ENCODE measurements at places on chromosomes 3 and 15. TPM values are rescaled to one million over a fixed set of nuclear protein-coding genes. Genes with fewer than 3 reads are reported as not detected.

LINGO1 gene
- polyA plus RNA-seq: 0.80 TPM

CCK gene
- polyA plus RNA-seq: 0.23 TPM

NR2E3 gene
- polyA plus RNA-seq: 0.59 TPM

XRN1 gene
- 6.4 TPM for polyA plus RNA-seq

AMT gene
- 31.4 TPM for polyA plus RNA-seq

DNA sequence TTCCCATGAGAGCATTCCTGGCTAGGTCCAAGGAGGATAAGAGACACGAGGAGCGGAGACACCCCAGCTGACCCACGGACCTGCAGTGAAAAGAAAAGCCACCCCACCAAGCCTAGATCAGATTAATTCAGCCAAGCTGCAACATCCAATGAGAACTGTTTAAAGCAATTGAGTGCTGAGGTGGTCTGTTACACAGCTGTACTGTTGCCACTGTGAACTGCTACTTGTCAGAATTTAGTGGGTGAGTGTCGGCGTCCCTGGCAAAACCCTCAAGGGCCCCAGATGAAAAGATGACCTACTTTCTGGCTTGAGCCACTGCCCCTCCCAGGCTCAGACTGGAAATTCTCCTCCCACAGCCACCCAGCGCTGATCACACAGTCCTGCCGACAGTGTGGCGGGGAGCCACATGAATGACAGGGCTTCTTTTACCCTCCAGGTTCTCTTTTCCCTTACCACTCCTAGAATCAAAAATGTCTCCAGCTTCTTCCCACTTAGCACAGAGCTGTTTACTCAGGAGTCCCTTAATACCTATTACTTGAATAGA lies 26.4 kb upstream of the KBTBD12 start:
- H3K4me1 ChIP-seq: no peaks in the 10 kb centered on the region
- DNase-seq: peak; percentile 64
- H3K36me3 ChIP-seq: no peaks in the 10 kb centered on the region
- H3K27ac ChIP-seq: no peak overlapping the region
- no peak overlapping the region for H3K4me3 ChIP-seq

- peaks cover 4% of the 10 kb centered on the region for H3K4me1 ChIP-seq
- H3K4me3 ChIP-seq: peak within 1 kb of the TSS; percentile 47
- H3K27me3 ChIP-seq: no peaks in the 10 kb centered on the region
- no peak within 1 kb of the TSS for H3K27ac ChIP-seq
These were observed at the start of gene ROBO2 for GRCh38 chr3:77039606-77040171. TSS of gene ROBO2 (plus strand) at chr3:77040099. CDS start at chr3:77040786, 687 bp downstream.

GRCh38 chr3:37892927-37893600 lies 31.4 kb downstream of the CTDSPL start:
- DNase-seq: no peak
- no peak overlapping the region for H3K4me3 ChIP-seq
- no peaks in the 10 kb centered on the region for H3K36me3 ChIP-seq

- DNase-seq: no peak
- H3K36me3 ChIP-seq: no peaks in the 10 kb centered on the region
- no peaks in the 10 kb centered on the region for H3K27me3 ChIP-seq
- no peak overlapping the region for H3K4me3 ChIP-seq
These were observed 727.8 kb downstream of the NLGN1 start for GRCh38 chr3:174125267-174125824.

- H3K36me3 ChIP-seq: no peaks in the 10 kb centered on the region
- no peak overlapping the region for H3K27ac ChIP-seq
- H3K4me3 ChIP-seq: no peak overlapping the region
- no peaks in the 10 kb centered on the region for H3K4me1 ChIP-seq
These were observed 52.1 kb downstream of the BSN start for GRCh38 chr3:49606427-49606826.

GRCh38 chr15:34070003-34070402 lies 31.0 kb upstream of the AVEN start:
- no peaks in the 10 kb centered on the region for H3K4me1 ChIP-seq
- DNase-seq: no peak
- H3K27me3 ChIP-seq: no peaks in the 10 kb centered on the region
- no peaks in the 10 kb centered on the region for H3K36me3 ChIP-seq
- H3K4me3 ChIP-seq: no peak overlapping the region
- no peak overlapping the region for H3K27ac ChIP-seq

DNA sequence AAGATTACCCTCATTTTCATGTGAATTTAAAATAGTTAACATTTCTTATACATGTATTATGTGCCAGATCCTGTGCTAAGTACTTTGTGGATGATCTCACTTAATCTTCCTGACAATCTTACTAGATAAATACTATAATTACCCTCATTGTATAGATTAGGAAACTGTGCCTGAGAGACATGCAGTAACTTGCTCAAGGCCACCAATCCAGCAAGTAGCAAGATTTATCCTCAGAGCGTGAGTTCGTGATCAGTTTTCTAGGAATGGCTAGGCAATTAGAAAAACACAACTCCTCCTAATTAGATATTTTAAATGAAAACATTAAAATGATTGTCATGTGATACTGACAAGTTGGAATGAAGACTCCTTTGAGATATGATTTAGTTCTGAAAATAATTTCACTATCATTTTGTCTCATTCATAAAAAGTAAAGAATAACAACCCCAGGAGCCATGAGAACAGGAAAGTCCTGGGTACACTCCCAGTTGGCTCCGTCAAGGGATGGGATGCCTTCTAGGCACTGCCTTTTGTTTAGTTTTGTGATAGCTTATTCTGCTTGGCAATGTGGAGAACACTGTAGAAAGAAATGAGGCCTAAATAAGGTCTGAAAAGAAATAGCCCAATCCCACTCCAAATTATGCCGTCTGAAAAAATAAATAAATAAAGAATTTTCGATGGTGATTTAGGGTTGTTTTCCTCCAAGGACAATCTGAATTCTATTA lies 61.3 kb downstream of the FBN1 start:
- H3K27ac ChIP-seq: no peak overlapping the region
- no peaks in the 10 kb centered on the region for H3K36me3 ChIP-seq
- no peaks in the 10 kb centered on the region for H3K27me3 ChIP-seq
- no peak overlapping the region for H3K4me3 ChIP-seq

GRCh38 chr3:9036404-9037131 lies 73.3 kb upstream of the RAD18 start:
- no peak overlapping the region for H3K4me3 ChIP-seq
- H3K4me1 ChIP-seq: no peaks in the 10 kb centered on the region
- H3K27ac ChIP-seq: no peak overlapping the region
- H3K36me3 ChIP-seq: no peaks in the 10 kb centered on the region
- DNase-seq: peak; percentile 15
- H3K27me3 ChIP-seq: no peaks in the 10 kb centered on the region

DNA sequence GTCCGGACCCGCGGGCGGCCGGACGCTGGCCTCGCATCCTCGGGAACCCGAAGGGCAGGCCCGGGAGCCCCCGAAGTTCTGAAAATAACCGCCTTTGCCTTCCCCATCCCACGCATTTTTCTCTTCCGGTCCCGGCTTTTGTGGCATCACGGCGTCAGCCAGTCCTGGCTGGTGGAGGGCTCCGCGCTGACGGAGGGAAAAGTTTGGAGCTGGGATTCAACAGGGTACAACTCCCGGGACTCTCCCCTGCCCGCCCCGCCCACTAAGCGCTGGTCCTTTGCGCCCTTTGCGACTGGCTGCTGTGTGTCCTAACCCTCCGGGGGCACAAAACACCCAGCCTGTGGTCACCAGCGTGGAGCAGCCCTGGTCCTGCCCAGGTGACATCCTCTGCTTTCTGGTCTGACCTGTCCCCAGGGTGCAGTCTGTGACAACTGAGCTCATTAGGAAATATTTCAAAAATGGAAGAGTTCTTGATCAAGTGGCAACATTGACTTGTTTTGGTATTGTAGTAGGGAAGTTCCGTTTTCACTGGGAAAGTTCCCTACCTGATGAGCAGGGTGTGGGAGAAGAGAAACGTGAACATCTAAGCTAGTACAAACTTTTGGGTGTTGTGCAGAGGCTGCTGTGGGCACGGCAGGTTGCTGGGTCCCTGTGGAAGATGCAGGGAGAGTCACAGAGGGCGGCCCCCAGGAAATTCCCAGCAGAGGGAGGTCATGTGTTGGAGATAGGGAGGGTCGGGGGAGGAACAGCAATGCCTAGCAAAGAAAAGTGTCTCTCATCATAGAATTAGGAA lies 775 bp downstream of the ARNT2 start:
- H3K4me1 ChIP-seq: no peaks in the 10 kb centered on the region
- peak overlapping the region; percentile 25 for H3K27ac ChIP-seq
- no peak for DNase-seq
- no peaks in the 10 kb centered on the region for H3K27me3 ChIP-seq

DNA sequence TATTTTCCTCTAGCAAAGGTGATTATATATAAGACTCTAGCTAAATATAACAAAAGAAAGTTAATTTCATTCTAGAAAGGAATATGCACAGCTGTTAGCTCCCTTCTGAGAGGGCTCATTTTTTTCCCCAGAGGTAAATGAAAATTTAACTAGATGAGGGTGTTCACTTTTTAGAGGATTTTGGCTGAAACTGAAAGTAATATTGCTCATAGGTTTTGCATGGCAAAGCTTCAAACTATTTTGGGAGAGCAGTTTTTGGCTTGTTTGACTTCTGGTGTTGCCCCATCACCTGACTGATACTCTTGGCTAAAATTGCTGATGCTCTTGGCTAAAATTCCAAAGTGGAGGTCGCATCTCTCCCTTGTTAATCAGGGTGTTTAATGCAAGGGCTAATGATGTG lies 311.9 kb downstream of the EDEM1 start:
- no peak overlapping the region for H3K27ac ChIP-seq
- no peaks in the 10 kb centered on the region for H3K4me1 ChIP-seq
- H3K36me3 ChIP-seq: no peaks in the 10 kb centered on the region
- H3K27me3 ChIP-seq: no peaks in the 10 kb centered on the region
- no peak for DNase-seq

DNA sequence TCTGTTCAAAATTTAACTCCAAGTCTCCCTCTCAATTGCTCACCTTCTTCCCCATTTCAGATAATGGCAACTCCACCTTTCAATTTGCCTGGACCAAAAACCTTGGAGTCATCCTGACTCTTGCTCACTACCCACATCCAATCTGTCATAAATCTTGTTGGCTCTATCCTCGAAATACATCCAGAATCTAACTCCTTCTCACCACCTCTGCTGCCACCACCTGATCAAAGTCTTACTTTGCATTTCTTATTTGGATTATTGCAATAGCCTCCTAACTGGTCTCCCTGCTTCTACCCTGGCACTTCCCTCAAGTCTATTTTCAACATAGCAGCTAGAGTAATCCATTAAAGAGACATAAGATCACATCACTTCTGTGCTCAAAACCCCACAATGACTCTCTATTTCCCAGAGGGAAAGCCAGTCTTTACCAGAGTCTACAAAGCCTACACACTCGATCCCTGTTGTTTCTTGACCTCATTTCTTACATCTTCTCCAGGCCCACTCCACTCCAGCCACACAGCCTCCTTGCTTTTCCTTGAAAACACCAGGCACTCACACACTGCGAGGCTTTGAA lies 86.6 kb downstream of the GPR156 start:
- H3K27ac ChIP-seq: no peak overlapping the region
- no peak for DNase-seq
- no peaks in the 10 kb centered on the region for H3K27me3 ChIP-seq
- H3K36me3 ChIP-seq: no peaks in the 10 kb centered on the region

DNA sequence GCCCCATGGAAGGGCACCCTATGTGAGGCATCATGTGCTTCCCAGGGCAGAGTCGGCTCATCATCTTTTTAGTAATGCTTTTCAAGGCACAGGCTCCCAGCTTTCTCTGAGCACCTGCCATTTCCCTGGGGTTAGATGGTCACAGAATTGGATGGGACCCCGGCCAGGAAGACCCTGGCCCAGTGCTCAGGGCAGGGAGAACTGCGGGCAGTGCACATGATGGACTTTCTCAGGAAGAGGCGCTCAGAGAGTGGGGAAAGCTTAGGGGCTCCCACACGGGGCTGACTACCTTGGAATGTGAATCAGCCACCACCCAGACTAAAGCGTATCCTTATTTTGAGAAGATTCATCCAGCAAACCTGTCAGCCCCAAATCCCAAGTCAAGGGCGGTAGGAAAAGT lies 16.5 kb upstream of the SKOR1 start:
- no peak overlapping the region for H3K27ac ChIP-seq
- H3K4me1 ChIP-seq: no peaks in the 10 kb centered on the region
- DNase-seq: no peak
- H3K36me3 ChIP-seq: no peaks in the 10 kb centered on the region

DNA sequence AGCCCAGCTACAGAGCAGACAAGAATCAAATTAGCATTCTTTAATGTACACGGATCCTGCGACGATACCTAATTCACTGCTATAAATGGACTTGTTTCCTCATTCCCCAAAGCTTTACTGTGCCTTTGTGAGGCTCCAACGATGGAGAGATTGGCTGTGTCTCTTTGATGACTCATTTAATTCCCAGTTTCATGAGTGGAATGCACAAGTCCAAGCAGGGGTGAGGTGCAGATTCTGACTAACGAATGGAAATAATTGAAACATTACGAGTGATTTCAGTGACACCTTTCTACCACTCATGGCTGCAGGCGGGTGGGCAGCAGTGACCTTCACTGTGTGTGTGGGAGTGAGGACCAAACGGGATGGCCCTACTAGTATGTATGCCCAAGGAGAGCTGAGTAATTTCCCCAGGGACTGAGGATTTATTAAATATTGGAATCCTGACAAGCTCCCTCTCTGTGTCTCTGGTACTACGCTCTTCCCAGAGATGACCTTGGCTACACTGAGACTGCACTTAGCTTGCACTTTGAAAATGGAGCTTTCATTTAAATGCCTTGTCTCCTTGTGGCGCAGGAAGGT lies 156.7 kb downstream of the CACNA2D3 start:
- DNase-seq: no peak

DNA sequence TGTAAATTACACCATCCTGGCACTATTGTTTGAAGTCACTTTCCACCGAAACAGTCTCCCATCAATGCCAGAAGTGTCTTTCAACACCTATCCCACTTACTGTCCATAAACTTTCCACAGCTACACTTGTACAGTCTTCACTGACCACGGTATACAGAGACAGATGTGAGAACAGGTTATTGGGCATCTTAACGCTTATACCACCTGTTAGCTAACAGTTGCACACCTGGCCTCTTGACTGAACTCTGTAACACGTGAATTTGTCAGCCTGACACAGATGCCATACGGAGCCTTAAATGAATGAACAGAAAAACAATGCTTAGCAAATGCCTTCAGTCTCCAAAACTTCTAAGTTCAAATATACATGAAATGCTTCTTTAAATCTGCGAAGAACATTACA lies 440.5 kb downstream of the SHQ1 start:
- H3K27me3 ChIP-seq: no peaks in the 10 kb centered on the region
- no peaks in the 10 kb centered on the region for H3K36me3 ChIP-seq
- no peak overlapping the region for H3K27ac ChIP-seq
- DNase-seq: no peak
